A549 treated with Hydrocortisone at 1 μM for 4 hours (cell line): ENCODE measurements at places on chromosomes 3 and 15. TPM values are rescaled to one million over a fixed set of nuclear protein-coding genes. Genes with fewer than 3 reads are reported as not detected.

Gene POLQ
- 5.6 to 7.0 TPM (median 6.9 TPM) in 5 replicates for total RNA-seq

Gene ADAMTS7
- 7.2 to 11.0 TPM (median 8.4 TPM) in 5 replicates for total RNA-seq

Gene KCNAB1
- total RNA-seq = not detected in 5 replicates

Gene ADAMTSL3
- 0.22 to 0.70 TPM (median 0.32 TPM) in 5 replicates for total RNA-seq
